ENCODE measurements at places on chromosomes 6 and 20.
A peak's percentile ranks its signal among the peaks of the same experiment; 100 is the strongest.

- no peak for DNase-seq
These were observed 169.9 kb upstream of the CST7 start for GRCh38 chr20:24779131-24779530.

DNA sequence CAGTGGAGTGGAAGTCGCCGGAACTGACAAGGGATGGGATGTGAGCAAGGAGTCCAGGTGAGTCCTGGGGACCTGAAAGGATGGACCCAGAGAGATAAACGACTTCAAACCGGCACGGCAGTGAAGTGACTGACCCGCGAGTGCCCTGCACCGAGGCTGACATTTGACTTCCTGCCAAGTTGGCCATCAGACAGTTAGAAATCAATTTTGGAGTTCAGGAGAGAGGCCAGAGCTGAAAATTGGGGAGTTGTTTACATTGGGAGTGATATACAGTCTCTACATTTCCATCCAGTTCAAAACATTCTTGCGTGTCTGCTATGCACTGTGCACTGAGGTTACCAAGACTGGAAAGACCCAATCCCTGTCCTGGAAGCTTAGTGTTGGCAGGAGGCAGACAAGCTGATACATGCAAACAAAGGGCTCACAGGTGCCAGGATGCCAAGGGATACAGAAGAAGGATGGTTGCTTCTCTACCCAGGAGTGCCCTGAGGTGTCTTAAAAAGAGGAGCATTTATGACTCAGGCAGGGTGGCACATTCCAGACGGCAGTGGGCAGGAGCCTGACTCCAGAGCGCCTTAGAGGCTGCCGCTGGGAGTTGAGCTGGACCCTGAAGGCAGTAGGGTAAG, 186.6 kb downstream of the MTHFD1L start:
- DNase-seq, result no peak

DNA sequence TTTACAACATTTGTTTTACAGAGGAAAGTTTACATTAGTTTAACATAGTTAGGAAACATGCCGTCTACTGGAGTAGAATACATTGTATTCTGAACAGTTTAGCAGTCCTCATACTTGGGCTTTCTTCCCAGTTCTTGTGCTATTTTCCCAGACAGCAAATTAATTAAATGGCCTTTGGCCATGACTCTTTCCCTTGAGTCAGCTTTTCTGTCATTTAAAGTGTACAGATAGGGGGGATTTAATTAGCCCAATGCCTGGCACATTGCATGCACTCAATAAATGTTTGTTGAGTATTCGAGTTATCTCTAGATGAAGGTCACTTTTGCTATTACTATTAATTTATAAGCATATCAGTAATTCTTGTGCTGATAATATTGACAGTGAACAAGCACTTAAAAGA, 1.6 kb downstream of the TMEM244 start:
- peak; percentile 45 for DNase-seq

GRCh38 chr6:139905404-139906052, 531.1 kb upstream of the CITED2 start:
- no peak for DNase-seq

DNA sequence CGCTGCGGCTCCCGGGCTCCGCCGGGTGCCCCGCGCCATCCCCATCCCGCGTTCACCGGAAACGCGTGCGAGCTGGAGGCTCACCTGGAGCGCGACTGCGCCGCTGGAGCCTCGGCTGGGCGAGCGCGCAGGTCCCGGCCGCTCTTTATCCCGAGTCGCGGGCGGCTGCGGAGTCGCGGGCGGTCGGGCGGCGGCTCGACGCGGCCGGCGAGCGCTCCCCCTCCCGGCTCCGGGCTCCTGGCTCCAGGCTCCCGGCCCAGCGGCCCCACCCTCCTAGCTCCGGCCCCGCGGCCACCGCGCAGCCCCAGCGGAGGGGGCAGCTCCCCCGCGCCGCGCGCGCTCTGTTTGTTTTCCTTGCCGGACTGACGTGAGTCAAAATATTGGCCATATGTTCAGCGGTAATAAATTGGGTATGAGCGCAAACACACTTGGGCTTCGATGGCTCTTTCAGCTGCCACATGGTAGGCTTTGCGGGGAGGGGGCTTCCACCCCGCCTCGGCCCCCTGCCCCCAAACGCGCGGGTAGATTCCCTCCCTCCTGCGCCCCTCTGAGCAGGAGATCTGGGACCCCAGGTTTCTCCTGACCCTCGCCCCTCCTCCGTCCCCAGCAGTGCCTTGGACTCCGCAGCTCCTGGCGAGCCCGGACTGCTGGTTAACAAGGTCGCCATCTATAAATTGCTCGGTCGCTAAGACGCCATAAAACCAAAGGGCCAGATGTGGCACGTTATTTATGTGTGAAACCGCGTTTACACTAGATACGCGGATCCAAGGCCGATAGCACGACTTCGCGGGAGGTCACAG, 8.8 kb upstream of the NKX2-2 start:
- DNase-seq, result no peak

DNA sequence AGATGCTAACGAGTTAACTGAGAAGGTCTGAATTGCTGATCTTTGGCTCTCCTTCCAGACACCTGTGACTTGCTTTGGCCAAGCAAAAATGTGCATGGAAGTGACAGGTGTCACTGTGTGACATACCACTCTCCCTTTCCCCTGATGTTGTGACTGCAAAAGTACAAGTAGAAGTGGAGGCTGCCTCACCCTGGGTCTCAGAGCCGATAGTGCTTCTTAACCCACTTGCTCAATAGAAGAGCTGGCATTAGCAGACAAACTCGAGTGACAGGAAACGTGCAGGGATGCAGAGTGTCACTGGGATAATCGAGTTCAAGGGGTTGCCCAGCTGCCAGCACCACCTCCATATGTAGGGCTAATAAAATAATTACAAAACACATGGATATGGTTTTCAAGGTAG, 16.4 kb upstream of the SPO11 start:
- DNase-seq, result no peak

- DNase-seq, result peak; percentile 22
These were observed 56.3 kb upstream of the EMILIN3 start for GRCh38 chr20:41422953-41423352.

GRCh38 chr6:53411451-53411850, 62.7 kb upstream of the ELOVL5 start:
- peak; percentile 37 for DNase-seq

DNA sequence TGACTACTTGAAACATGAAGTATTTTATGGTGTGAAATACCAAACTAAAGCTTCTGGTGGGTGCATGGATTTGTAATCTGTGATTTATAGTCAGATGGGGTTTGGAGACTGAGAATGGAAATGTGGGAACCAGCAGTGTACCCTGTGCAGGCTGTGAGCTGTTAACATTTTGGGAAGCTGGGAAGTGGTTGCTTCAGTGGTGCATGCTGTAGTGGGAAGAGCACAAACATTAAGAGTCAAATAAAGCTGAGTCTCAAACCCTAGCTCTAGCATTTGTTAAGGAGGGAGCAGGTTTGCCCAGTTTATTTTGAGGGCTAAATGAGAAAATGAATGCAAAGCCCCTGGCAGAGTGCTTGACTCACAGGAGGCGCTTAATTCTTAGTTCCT, 235.7 kb downstream of the ZFAND3 start:
- no peak for DNase-seq

- DNase-seq, result peak; percentile 65
These were observed 34.7 kb downstream of the EZR start for GRCh38 chr6:158784505-158784904.

DNA sequence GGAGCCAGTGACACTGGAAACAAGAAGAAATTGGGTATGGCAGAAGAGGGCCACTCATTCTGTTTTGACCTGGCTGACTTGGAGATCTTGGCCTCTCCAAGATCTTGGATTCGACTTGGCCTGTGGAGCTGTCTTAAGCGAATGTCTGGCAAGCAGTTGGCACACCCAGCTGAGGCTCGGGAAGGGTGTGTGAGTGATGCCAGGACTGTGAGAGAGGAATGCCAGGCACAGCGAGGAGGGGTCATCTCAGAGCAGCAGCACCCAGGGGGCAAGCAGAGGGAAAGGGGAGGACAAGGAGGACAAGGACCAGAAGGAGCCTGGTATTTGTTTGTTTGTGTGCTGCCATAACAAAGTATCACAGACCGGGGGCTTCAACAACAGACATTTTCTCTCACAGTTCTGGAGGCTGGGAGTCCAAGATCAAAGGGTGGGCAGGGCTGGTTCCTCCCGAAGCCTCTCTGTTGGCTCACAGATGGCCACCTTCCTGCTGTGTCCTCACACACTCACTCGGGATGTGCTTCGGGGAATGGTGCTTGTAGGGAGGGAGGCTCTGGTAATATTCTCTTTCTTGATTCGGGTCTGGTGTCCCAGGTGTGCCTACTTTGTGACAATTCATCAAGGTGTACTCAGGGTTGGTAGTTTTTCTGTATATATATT, 33.0 kb downstream of the RPP40 start:
- no peak for DNase-seq

- no peak for DNase-seq
These were observed 348.1 kb upstream of the CITED2 start for GRCh38 chr6:139722530-139722929.

DNA sequence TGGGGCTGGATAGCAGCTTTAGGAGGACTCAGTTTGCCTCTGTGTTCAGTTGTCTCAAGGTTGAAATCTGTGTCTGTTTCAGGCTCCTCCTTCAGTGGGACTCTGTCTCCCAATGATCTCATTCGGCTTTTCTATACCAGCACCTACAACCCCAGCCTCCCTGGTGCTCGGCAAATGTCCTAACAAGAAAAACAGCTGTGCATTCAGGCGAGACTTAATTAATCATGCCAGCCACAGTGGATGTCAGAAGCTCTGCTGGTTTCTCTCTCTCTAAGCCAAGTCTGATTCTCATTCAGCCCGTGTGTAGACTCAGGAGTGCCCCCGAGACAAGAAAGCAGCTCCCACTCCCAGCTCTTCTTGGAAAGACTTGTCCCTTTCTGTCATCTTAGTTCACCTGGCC, 46.8 kb downstream of the SUN5 start:
- no peak for DNase-seq

GRCh38 chr6:73032586-73032985, 192.7 kb downstream of the KHDC1L start:
- DNase-seq, result peak; percentile 53

- peak; percentile 85 for DNase-seq
These were observed at the start of gene GJA1 for GRCh38 chr6:121435444-121436069. TSS of gene GJA1 (plus strand) at chr6:121435646. CDS start at chr6:121446848, 11,202 bp downstream.

DNA sequence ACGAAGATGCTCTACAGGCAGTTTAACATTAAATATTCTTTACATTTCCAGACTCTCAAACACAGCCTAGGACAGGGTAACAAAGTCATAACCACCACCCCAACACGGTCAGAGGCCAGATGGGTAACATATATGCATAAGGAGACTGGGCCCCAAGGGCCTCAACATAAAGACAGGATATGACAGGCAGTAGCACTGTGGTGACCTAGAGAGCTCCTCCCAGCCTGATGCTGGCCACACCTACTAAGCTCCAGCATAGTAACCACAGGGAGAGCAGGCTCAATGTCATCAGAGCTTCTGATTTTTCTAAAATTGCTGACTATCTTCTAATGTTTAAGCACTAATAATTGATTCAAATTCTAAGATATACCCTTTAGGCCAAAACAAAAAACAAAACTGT, 21.7 kb downstream of the SMLR1 start:
- DNase-seq, result no peak

- peak; percentile 11 for DNase-seq
These were observed 159.7 kb upstream of the KCNG1 start for GRCh38 chr20:51182571-51182970.

- no peak for DNase-seq
These were observed 73.2 kb downstream of the VGLL2 start for GRCh38 chr6:117338567-117338966.

GRCh38 chr6:16762268-16762549, 949 bp upstream of the ATXN1 start:
- DNase-seq, result no peak

- peak; percentile 90 for DNase-seq
These were observed 133.4 kb upstream of the KCNG1 start for GRCh38 chr20:51156041-51156982.

GRCh38 chr6:15250187-15251168, 4.6 kb downstream of the JARID2 start:
- no peak for DNase-seq

DNA sequence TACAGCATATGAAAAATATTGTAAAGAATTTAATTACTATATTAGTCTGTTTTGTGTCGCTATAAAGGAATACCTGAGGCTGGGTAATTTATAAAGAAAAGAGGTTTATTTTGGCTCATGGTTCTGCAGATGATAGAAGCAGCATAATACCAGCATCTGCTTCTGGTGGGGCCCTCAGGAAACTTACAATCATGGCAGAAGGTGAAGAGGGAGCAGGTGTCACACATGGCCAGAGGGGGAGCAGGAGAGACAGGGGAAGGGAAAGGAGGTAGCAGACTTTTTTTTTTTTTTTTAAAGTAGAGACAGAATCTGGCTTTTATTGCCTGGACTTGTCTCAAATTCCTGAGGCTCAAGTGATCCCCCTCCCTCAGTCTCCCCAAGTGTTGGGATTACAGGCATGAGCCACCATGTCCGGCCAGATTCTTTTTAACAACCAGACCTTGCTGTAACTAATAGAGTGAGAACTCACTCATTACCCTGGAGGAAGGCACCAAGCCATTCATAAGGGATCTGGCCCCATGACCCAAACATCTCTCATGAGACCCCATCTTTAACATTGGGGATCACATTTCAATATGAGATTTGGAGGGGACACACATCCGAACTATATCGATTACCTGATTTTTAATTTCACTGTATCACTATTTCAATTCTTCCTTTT, 64.6 kb downstream of the MAN1A1 start:
- no peak for DNase-seq

DNA sequence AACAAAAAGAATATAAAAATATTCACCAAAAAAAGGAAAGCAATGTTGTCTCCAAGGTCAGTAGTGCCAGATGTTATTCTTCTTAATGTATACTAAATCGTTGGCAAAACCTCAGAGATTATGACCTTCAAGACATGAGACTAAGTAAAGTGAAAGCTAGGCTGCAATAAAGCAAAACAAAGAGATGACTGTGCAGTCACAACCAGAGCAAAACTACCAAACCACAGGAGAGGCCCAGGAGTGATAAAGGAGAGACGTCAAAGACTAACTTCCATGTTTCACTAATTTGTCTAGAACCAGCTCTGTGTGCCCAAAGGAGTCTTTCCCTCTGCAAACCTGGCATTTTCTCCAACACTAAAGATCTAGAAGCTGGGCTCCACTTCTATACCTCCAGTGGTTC, 155.9 kb upstream of the POU3F2 start:
- DNase-seq, result no peak

DNA sequence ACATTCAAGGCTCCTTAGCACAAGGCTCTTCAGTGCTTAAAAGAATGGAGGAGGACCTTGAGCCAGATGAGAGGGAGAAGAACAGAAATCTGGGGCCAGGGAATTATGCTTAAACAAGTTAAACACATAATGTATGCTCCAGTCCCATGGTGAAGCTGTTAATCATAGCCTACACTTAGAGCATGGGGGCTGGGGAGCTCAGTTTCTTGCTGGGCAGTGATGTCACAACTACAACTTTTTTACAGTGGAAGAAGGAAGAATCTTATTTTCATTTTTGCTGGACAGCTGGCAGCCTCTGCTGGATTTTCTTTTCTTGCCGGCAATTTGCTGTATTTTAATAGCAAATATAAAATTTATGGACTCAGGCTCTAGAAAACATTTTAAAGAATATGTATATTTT, 432.5 kb downstream of the CD109 start:
- peak; percentile 2 for DNase-seq

- no peak for DNase-seq
These were observed 138.1 kb upstream of the PTPN1 start for GRCh38 chr20:50371878-50372769.

GRCh38 chr20:48766205-48766604, 61.6 kb downstream of the PREX1 start:
- peak; percentile 38 for DNase-seq

- no peak for DNase-seq
These were observed 41.3 kb upstream of the DDR1 start for GRCh38 chr6:30842754-30843610.
